Activated T-helper 1 cell treated with Interleukin-2 at 50 U/mL for 16 hours (primary cell): ENCODE measurements at places on chromosomes 11 and 22.

DNA sequence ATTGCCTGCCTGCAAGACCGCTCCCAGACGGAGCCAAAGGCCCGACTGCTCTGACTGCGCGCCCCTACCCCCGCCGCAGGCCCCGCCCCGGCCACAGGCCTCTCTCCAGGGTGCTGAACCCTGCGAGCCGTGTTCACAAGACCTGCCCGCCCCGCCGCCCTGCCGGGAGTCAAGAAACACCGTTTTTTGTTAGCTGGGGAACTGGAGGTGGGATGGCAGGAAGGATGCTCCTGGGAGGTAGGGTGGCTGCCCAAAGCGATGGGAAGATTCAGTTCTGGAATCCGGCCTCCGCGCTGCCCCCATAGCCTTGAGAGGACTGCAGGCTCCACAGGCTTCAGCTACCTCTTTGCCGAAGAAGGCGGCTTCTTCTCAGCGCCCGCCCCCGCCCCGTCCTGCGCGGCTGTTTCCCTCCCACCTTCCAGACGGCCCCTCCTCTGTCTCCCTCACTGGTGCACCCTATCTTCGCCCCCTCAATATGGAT lies 2.7 kb upstream of the PDE2A start:
- DNase-seq = peak; percentile 39

GRCh38 chr22:42673898-42674401 lies 24.8 kb upstream of the CYB5R3 start:
- no peak for DNase-seq

DNA sequence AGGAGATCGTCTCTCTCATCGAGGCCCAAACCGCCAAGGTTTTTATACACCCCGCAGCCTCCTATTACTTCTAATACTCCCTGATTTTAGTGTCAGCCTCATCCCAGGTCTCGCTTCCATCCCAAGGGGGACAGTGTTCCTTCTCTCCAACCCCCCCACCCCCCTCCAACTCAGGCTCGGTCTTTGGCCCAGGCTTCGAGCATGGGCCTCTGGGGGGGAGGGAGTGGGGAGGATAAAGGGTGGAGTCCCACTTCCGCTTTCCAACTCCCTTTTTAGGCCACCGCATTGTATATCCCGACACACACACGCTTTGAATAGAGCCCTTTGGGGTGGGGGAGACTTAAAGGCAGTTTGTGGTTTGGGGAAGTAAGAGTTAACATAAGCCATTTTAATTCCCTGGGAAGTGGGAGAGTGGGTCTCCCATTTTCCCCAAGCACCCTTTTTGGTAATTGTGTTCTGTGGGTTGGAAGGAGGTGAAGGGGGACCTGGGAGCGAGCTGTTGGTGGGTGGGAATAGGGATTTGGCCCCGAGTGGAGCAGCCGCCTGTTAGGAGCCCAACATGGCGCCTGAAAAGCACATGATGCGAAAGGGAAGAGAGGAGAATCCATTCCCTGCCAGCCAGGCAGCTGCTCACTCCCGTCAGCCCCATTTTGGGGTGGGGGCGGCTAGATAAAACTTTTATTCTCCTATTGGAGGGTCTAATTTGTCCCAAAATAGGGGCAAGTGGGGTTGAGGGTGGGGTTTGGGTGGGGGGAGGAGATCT lies 844 bp downstream of the PCF11 start:
- DNase-seq = peak; percentile 17

DNA sequence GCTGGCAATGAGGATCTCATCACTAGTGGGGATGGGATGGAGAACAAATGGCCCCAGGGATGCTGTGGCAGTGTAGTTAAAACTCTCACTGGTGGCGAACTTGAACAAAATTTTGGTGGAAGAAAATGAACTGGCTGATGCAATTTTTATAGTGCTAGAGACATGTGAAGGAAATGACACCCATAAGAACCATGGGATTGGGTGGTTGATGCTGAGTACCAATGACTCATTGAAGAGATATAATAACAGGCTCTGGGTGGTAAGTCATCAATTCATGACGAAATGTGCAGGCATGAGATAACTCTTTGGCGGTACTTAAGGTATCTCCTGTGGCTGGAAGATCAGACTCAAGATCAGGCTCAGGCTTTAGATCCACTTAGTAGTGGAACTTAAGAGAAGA lies 172.9 kb upstream of the DDI1 start:
- DNase-seq = no peak

GRCh38 chr11:95065336-95065735 lies 1.4 kb upstream of the SRSF8 start:
- DNase-seq = no peak

- no peak for DNase-seq
These were observed 3.6 kb downstream of the PLA2G3 start for GRCh38 chr22:31136711-31137110.

DNA sequence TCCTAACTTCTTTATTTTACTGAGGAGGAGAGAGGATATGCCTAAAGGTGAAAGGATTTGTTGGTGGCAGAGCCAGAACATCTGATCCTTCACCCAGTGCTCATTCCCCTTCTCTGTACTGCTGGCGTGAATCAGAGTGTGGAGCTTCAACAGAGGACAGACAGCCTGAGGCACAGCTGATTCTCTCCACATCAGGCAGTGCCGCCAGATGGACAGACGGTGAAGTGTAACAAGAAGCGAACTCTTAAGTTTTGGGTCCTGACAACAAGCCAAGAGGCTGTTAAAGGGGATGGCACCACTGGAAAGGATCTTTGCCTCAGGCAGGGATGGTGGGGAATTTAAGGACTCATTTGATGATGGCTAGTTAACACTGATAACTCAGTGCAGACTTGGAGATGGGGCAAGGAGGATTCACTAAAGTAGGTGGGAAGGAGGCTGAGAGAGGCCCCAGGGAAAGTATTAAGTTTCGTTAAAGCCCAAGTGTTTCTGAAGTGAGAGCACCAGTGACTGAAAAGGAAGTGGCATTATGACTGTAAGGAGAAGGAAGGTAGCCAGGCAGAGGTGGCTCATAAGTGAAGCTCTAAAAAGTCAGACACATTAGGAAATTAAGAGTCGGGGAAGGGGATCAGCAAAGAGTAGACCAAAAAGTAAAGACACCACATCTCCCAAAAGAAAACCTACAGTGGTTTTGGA lies 81.3 kb downstream of the CLPB start:
- DNase-seq = no peak

GRCh38 chr11:64744544-64745188 lies 724 bp upstream of the RASGRP2 start:
- peak; percentile 44 for DNase-seq

GRCh38 chr11:17525570-17525969 lies 18.6 kb downstream of the USH1C start:
- no peak for DNase-seq

- no peak for DNase-seq
These were observed 818.8 kb upstream of the CHORDC1 start for GRCh38 chr11:91041626-91042025.

- DNase-seq = no peak
These were observed 110.0 kb downstream of the TP53I11 start for GRCh38 chr11:44840521-44841251.

- DNase-seq = no peak
These were observed at the start of gene PGGHG for GRCh38 chr11:288478-289397. PGGHG (plus strand) TSS chr11:289126; CDS start chr11:289817, 691 bp downstream.

DNA sequence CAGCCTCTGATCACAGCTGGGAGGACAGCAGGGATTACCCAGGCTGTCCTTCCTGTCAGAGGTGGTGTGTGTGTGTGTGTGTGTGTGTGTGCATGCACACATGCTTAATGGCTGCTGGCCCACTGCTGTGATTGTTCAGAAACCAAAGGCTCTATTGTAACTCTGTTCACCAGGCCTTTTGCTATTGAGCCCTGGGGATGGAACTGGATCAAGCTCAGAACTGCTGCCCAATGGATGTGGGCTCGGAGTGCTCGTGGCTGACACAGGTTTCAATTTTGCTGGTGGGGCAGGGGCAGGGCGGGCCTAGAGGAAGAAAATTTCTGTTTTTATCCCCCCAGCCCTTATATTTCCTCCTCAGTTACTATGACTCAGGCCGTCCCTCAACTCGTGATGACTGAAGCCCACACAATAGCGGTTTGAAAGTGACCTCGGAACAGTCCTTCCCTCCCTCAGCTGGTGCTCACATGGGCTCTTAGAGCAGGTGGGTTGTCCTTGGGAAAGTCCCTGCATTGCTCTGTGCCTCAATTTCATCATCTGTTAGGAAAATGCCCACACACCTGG lies 359.3 kb downstream of the TENM4 start:
- no peak for DNase-seq

DNA sequence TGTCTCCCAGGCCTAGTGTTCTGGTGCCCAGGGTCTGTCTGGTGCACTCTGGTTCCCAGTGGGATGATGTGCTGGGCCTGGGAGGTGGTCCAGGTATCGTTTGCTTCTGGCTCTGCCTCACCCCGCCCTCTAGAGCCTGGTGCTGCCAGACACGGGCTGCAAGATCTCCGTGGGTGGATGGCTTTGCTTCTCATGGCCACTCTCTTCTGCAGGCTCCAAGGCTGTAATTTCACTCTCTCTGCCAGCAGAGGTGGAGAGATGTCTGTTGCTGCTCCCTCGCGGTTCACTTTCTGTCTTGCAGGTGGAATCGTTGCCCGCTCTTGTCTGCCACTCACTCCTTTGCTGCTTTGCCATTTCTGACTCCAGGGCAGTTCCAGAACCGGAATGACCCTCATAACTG lies 13.4 kb downstream of the NADSYN1 start:
- no peak for DNase-seq
